Endothelial cell (in vitro differentiated cells): ENCODE measurements at places on chromosomes 6 and 20. TPM values are rescaled to one million over a fixed set of nuclear protein-coding genes. Genes with fewer than 3 reads are reported as not detected.

DNA sequence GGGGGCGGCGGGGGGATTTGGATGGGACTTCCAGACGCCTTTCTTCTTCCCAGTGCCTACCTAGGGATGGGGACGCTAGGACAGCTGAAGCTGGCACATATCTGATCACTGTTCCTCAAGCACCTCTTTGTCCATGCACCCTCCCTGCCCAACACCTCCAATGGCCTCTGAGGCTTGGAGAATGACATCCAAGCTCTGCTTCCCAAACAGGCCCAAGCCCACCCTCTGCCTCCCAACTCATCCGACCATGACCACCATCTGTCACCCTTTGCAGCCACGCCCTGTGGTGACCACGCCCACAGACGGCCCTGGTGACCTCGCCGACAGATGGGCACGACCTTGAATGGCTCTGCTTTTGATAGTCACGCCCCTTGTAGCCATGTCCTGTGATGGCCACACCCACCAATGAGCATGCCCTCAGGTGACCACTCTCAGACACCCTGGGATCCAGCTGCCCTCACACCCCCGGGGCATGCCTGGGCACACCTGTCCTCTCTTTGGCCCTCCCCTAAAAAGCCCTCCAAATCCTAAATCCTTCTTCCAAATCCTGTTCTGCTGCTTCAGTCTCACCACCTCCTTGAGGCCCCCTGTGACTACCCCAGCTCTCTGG lies 51.0 kb downstream of the SSR1 start:
- no peak for DNase-seq
- peak overlapping the region; percentile 90 for H3K4me3 ChIP-seq
- H3K27ac ChIP-seq, result no peak overlapping the region
- H3K36me3 ChIP-seq, result peaks cover 6% of the 10 kb centered on the region

DNA sequence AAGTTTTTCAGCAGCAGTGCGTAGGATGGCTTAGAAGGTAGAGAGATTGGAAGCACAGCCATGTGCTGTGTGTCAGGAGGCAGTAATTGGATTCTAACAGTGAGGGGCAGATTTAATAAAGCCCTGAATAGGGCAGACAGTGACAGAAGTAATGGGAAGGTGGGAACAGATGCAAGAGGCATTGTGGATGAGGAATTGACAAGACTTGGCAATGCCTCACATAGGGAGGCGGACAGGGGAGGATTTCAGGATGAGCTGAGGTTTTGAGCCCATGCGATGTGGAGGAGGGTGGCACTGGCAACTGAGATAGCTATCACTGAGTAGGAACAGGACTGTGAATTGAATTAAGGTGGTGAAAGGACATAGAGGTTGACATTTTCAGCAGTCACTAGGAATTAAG lies 262.2 kb upstream of the FLRT3 start:
- peaks cover 2% of the 10 kb centered on the region for H3K27me3 ChIP-seq
- no peak for DNase-seq
- no peak overlapping the region for H3K4me3 ChIP-seq
- no peaks in the 10 kb centered on the region for H3K36me3 ChIP-seq
- no peak overlapping the region for H3K27ac ChIP-seq
- no peaks in the 10 kb centered on the region for H3K4me1 ChIP-seq

DNA sequence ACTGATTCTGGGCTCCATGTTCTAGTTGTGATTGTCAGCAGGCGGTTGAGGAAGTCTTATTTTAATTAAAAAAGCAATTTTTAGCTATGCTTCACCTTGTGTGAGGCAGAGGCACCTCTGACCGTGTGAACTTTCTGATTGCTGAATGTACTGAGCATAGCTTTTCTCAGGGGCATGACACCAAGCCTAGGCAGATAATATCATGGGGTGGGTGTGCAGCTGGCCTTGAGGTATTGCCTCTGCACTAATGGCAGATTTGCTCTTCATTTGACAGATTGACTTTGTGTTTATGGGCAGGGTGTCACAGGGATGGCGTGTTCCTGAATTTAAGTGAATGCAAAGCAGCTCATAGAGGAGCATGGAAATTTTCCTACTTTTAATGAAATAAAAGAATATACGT lies 19.6 kb downstream of the CTNNBL1 start:
- H3K36me3 ChIP-seq, result peaks cover 12% of the 10 kb centered on the region
- H3K4me3 ChIP-seq, result no peak overlapping the region
- H3K27me3 ChIP-seq, result peaks cover 5% of the 10 kb centered on the region
- H3K4me1 ChIP-seq, result peaks cover 51% of the 10 kb centered on the region

- no peak for DNase-seq
- H3K36me3 ChIP-seq, result no peaks in the 10 kb centered on the region
- H3K4me1 ChIP-seq, result peaks cover 10% of the 10 kb centered on the region
- H3K4me3 ChIP-seq, result no peak overlapping the region
- H3K27ac ChIP-seq, result no peak overlapping the region
Measured at GRCh38 chr6:72363844-72364740, 257.8 kb upstream of the KCNQ5 start.

DNA sequence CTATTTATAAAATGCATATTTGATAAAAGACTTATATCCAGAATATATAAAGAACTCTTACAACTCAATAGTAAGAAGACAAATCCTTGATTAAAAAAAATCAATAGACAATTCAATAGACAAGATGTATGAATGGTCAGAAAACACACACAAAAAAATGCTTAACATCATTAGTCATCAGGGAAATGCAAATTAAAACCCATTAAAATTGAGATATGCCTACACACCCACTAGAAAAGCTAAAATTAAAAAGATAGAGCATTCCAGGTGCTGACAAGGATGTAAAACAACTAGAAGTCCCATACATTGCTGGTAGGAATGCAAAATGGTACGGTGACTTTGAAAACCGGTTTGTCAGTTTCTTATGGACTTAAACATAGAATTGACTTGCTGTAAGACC lies 127.1 kb downstream of the TFAP2B start:
- H3K36me3 ChIP-seq, result no peaks in the 10 kb centered on the region
- no peak overlapping the region for H3K27ac ChIP-seq
- H3K4me1 ChIP-seq, result no peaks in the 10 kb centered on the region
- H3K27me3 ChIP-seq, result peaks cover 1% of the 10 kb centered on the region
- no peak for DNase-seq

FAM209B gene
- 0.56 TPM for total RNA-seq

DNA sequence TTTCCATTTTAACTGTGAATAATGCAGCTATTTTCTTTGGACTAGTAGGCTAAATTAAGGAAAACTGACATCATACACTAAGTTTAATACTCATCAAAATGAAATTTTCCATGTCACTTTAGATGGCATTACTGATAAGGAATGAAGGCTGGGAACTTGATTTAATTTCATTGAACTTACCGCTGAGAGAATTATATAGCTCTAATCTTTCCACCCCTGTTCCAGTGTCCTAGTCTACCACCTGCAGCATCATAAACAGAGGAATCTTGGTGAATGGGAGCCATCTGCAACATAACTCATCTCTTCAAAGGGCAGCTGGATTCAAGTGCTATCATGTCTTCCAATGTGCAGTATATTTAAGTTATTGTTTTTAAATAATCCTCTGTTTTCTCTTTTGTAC lies 1395.2 kb downstream of the EPHA7 start:
- H3K4me3 ChIP-seq, result no peak overlapping the region
- no peaks in the 10 kb centered on the region for H3K27me3 ChIP-seq
- H3K4me1 ChIP-seq, result no peaks in the 10 kb centered on the region
- H3K36me3 ChIP-seq, result no peaks in the 10 kb centered on the region

DNA sequence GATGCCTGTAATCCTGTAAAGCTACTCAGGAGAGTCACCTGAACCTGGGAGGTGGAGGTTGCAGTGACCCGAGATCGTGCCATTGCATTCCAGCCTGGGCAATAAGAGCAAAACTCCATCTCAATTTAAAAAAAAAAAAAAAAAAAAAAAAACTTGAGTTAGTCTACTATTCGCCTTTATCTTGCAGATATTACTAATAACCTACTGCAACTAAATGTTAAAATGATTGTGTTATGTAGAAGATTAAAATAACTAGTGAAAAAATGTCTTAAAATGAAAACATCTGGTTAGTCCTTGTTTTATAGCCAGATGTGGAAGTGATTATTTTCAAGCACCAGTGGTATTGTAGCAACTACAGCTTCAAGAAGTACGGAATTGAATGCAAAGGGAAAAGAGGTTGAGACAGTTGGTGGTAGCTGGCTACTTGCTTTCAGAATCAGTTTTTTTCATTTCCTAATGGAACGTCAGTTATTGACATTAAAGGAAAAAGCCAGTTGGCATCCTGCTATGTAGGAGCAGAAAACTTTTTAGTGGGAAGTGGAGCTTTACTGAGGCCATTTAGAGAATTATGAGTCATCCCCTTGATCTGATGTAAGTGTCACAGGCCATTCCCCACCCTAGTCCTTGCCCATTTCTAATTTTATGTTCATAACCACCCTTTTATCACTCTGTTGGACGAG lies 43.8 kb upstream of the DYNLRB1 start:
- DNase-seq, result no peak
- H3K4me3 ChIP-seq, result no peak overlapping the region
- H3K4me1 ChIP-seq, result no peaks in the 10 kb centered on the region
- no peaks in the 10 kb centered on the region for H3K27me3 ChIP-seq
- no peak overlapping the region for H3K27ac ChIP-seq
- peaks cover 24% of the 10 kb centered on the region for H3K36me3 ChIP-seq

- no peak overlapping the region for H3K27ac ChIP-seq
- peaks cover 2% of the 10 kb centered on the region for H3K27me3 ChIP-seq
- no peak overlapping the region for H3K4me3 ChIP-seq
- no peaks in the 10 kb centered on the region for H3K36me3 ChIP-seq
- peaks cover 19% of the 10 kb centered on the region for H3K4me1 ChIP-seq
Measured at GRCh38 chr6:157812425-157813171, 10.4 kb upstream of the SNX9 start.

DNA sequence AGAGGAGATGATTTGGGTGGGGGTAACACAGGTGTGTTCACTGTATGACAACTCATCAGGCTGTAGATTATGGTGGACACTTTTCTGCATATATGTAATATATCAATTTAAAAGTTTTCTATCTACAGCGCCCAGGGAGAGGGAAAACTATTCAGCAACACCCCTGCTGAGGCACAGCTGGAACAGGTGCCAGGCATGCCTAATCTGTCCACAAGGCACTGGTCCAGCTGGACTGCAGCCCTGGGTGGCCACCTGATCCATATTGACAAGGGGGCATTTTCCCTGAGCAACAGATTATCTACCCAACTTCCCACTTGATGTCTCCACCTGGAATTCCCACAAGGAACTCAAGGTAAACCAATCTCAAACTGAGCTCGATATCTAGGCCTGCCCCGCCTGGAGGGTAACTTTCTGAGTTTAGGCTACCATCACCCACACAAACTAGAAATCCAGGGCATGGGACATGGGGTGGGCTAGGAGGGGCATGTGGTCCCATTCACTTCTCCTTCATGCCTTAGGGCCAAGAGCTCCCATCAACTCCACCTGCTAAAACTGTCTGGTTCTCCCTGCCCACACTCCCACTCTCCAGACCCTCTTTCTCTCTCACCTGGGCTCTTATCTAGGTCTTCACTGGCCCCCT lies 4.6 kb downstream of the SLC22A16 start:
- no peak for DNase-seq
- H3K4me3 ChIP-seq, result no peak overlapping the region
- H3K27me3 ChIP-seq, result peaks cover 4% of the 10 kb centered on the region

GRCh38 chr20:9928281-9928737 lies 89.4 kb upstream of the PAK5 start:
- H3K4me3 ChIP-seq, result no peak overlapping the region
- H3K27ac ChIP-seq, result no peak overlapping the region
- no peaks in the 10 kb centered on the region for H3K4me1 ChIP-seq
- H3K27me3 ChIP-seq, result no peaks in the 10 kb centered on the region

PAK5 gene
- 0.10 TPM for total RNA-seq

DNA sequence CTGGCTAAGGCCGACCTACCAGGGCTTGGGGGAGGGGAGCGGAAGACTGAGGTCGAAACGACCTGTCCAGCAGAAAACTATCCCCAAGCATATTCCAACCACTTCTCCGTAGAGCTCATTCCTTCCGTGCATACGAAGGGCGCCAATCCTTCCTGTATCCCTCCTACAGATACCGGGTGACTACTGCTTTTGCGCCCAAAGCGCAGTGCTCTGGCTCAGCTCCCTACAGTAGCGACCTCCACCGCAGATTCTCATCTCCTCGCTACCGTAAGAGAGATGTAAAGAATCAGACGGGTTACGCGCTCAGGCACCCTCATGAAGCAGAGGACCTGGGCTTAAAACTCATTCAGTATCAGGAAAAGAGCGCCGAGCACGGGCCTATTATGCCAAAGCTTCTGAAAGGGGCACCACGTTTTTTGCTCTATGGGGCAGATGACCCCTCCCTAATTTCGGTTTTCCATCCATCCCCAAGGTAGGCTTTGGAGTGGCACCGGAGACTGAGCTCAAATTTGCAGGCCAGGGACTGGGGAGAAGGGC lies 563 bp upstream of the NNAT start:
- peaks cover 8% of the 10 kb centered on the region for H3K27me3 ChIP-seq
- peak overlapping the region; percentile 31 for H3K4me3 ChIP-seq
- peak overlapping the region; percentile 86 for H3K27ac ChIP-seq
- H3K36me3 ChIP-seq, result peaks cover 43% of the 10 kb centered on the region
- no peak for DNase-seq

DNA sequence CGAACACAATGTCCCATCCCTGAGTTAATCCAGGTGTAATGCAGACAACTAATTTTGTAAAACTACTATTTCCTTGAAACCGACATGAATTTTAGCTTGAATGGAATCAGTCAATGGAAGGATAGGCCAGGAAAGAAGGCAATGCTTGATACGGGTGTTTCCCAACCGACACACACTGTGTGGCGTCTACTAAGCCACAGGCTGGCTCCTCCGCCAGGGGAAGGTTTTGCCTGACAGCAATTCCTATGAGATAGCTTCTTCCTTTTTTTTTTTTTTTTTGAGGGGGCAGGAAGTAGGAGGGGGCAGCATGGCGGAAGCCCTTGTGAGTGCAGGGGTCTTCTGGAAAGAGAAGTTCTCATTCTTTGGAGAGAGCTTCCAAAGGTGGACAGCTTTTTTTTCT lies 12.0 kb upstream of the LAMA4 start:
- peaks cover 5% of the 10 kb centered on the region for H3K27me3 ChIP-seq
- peaks cover 29% of the 10 kb centered on the region for H3K4me1 ChIP-seq
- H3K27ac ChIP-seq, result peak overlapping the region; percentile 74
- no peak overlapping the region for H3K4me3 ChIP-seq
- H3K36me3 ChIP-seq, result no peaks in the 10 kb centered on the region

GRCh38 chr6:132003516-132004178 lies 52.5 kb upstream of the CCN2 start:
- H3K36me3 ChIP-seq, result no peaks in the 10 kb centered on the region
- no peak overlapping the region for H3K27ac ChIP-seq
- no peak for DNase-seq
- H3K4me1 ChIP-seq, result no peaks in the 10 kb centered on the region
- no peaks in the 10 kb centered on the region for H3K27me3 ChIP-seq
- H3K4me3 ChIP-seq, result no peak overlapping the region

SIRPD gene
- not detected for total RNA-seq

PGC gene
- total RNA-seq, result not detected

DNA sequence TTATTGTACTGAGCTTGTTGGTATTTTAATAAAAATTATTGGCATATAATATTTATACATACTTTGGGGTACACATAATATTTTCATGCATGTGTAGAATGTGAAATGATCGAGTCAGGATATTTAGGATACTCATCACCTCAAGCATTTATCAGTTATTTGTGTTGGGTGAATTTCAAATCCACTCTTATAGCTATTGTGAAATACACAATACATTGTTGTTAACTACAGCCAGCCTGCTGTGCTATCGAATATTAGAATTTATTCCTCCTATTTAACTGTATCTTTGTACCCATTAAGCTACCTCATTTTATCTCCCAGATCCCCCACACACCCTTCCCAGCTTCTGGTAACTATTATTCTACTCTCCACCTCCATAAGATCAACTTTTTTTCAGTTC lies 14.6 kb upstream of the MICB start:
- no peaks in the 10 kb centered on the region for H3K36me3 ChIP-seq
- H3K4me3 ChIP-seq, result no peak overlapping the region
- no peak overlapping the region for H3K27ac ChIP-seq
